ENCODE measurements at places on chromosomes 2 and 18.

GRCh38 chr2:112658301-112658700 is 12.6 kb downstream of the SLC20A1 start:
- no peak for DNase-seq

DNA sequence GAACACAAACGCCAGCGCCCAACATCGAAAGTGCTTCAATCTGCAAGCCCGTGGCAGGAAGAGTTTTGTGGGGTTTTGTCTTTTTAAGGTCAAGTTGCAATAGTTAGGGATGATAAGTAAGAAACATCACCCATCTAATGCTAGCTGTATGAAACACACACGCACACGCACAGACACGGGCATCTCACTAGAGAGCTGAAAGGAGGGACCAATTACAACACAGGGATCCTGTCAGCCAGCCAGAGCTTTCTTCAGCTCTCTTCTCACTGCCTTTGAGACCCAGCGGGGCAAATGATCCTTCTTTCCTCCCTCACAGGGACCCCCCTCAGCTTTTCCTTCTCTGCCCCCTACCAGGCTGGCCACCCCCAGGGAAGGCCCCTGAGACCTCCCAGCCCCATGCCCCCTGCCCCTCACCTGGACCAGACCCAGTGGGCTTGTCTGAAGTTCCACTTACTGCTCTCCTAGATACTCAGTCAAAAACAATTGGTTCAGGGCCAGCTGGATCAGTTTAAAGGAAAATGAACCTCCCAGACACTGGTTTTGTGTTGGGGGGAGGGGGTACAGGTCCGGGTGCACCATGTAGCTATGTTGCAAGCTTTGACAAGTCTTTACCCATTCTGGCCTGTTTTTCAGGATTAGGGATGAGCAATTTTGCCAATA is 17.9 kb downstream of the CYP26B1 start:
- DNase-seq: no peak

DNA sequence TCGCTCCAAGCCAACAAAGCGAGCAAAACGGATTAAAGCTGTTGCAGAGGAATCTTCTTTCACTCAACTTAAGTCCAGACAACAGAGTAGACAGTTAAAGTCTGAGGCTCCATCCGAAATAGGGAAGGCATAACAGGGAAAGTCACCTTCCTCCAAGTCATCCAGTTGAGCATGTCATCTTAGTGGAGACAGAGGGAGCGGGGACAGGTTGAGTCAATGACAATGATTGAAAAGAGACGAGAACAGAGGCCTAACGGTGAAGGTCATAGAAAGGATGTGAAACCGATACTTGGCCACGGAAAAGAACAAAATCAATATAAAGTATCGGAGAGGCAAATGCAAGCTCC is 455 bp downstream of the C18orf32 start:
- DNase-seq: no peak

DNA sequence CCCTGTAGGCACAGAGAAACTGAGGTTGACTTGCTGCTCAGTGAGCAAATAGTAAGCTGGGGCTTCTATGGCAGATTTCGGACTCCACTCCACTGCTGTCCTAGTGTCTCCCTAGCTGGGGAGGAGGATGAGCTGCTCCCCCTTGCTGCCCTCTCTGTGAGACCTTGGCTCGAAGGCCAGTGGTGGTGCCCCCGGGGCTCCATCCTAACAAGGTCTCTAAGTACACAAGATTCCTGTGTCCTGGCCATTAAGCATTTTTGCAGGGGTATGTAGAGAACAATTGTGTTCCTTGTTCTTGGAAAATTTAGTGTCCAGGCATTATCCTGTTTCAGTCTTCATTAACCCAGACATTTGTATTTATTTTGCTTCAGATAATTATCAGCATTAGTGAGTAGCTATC is 21.3 kb upstream of the BCL2L11 start:
- no peak for DNase-seq

- DNase-seq: no peak
Observed at GRCh38 chr2:39408351-39409136, 28.5 kb downstream of the MAP4K3 start.

DNA sequence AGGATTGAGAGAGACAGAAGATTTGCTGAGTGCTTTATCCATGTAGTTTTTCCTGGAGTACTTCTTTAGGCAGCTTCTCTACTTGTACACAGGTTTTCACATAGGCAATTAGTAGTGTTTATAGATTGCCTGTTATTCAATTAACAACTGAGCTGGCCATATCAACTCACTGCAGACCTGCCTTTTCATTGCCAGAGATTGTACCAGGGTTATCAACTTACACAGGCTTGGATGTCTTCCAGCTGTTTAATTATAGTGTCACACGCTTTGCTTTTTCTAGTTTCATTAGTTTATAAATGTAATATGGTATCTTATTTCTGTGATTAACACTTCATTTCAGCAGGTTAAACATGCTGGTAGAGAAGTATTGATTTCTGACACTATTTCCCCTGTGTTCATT is 125.9 kb downstream of the GPD2 start:
- DNase-seq: no peak

DNA sequence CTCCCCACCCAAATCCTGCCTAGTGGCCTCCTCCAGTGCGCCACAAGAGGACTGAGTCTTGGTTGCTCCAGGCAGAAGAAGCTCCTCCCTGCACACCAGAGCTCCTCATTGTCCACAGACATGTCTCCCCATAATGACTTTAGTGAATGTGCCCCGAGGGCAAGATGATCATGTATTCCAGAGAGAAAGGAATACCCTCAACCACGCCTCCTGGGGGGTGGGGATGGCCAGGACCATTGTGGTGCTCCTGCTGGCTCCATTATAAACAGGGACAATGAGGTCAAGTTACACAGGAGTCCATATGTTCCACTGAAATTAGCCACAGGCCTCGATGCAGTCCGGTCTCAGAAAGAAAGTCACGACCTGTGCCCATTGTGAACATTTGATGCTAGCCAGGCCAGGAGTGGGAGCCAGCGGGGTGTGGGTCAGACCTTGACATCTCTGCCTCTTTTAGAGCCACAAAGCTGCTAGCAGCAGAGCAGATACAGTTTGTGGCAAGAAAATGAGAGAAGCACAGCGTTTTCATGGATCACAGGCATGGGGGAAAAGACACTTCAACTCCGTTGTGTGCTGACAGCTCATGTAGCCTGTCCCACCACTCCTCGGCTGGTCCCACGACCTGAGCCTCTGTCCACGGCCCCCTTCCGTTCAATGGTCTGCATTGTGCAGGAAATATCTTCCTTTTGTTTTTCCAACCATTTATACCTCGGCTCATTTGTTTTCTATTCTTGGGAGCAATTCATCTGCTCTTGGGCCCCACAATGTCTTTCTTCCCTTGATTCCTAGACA is 70.7 kb upstream of the FZD7 start:
- no peak for DNase-seq

DNA sequence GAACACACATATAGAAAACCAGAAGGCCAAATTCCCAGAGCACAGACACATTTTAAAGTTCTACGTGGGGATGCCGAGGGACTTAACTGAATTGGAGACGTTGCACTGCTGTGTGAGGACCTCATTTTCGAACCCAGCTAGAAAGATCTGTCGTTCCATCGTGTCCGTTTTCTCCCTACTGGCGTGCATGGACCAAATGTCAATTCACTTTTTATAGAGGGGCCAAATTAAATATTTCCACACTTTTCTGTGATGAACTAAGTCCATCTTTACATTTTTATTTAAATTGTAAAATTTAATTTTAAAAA is 692 bp upstream of the TSHZ1 start:
- DNase-seq: no peak

DNA sequence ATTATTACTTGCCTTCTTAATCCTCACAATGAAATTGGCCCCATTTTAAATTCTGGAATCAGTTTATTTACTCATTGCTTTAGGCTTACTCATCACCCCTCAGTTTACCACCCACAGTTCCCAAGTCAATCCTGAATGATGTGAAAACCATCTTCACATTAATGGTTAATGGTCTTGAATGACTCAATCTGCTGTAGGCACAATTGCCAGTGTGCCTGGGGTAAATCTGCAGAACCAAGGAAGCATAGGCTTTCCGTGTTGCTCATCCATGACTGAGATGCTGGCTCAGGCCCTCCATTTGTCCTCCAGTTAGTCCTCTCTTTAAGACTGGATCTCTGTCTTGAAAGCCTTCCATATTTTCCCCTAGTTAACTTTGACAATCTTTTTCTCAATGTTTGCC is 164.5 kb downstream of the PMAIP1 start:
- no peak for DNase-seq

DNA sequence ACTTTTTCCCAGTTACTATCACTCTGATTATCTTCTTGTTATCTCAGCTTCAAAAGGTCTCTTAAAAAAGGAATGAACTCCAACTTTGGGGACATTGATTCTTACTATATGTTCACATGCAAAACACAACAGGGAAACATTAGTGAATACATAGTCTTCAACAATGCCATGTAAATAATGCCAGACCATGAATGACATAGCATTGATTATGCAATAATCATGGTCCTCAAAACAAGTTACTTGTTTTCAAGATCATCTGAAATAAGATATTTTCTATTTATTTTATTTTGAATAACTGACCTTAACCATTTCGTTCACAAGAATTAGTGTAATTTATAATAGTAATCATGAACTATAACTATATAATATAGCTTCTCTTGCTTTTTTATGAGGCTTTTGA is 902.3 kb downstream of the MBD2 start:
- DNase-seq: no peak

DNA sequence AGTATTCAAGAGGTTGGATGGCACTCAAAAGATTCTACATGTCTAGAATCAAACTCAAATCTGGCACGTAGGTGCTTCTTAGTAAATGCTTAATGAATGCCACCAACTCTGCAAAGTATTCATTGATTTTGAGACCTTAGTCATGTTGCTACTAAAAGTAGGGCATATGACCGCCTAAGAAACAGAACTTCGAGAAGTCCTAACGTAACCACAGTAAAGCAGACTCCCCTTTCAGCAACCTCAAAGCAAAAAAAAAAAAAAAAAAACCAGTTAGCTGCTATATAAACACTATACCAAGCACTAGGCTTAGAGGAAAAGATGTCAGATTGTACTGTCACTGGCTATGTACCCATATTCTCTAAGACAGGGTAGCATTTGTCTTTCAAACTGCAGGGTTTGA is 33.9 kb downstream of the PTCD3 start:
- no peak for DNase-seq

DNA sequence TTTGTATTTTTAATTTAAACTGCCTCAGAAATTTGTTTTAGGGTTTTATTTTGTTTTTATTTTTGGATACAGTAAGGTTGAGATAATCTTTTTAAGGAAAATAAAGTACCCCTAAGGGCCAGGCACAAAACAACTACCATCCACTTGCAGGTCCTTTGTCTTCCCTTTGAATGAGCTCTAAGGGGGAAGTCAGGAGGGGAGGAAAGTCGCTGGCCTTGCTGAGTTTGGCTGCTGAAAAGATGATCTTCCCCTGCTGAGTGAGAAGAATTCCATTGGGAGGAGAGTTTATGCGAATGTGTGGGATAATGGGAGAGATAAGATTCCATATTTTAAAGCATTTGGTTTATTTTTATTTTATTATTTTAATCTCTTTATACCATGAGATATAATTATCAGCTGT is 100.7 kb downstream of the ARHGAP15 start:
- no peak for DNase-seq

GRCh38 chr2:87996570-87996969 is 19.8 kb downstream of the RNU2-63P start:
- no peak for DNase-seq

DNA sequence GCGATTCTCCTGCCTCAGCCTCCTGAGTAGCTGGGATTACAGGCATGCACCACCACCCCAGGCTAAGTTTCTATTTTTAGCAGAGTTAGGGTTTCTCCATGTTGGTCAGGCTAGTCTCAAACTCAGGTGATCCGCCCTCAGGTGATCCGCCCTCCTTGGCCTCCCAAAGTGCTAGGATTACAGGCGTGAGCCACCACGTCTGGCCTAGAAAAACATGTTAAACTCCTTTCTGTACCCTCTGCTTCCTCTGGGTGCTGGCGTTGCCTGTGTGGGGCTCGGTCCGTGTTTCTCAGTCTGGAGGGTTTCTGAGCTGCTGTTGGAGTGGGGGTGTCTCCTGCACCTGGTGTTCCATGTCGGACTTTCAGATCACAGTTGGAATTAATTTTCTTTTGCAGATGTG is 17.9 kb downstream of the LDLRAD4 start:
- no peak for DNase-seq

DNA sequence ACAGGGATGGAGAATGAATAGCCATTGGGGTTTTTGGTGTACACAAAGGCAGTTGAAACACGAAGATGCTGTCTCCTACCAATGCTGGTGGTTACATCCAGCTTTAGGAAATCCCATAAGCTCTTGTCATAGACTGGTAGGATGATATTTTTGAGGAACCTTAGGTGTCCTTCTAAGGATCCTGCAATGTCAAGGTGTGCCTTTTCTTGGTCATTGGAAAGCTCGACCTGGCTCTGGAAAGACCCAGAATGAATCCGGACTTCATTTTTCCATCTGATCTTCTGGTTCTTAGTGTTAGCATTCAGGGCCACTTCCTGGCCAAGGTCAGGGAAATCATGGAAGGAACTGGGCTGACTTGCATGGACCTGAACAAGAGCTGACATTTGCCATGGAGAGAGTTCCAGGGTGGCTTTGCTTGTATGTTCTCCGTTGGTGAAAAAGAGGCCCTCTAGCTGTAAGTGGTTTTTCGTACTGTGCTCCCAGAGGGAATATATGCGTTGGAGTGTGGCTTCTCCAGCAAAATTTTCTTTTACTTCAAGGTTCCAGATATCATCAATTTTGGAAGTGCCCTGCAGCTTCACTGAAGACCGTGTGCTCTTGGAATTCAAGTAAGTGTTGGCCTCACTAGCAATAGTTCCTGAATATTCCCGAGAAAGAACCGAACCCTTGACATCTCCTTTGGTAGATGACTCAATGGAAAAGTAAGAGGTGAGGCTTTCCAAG is 38.0 kb downstream of the APOB start:
- no peak for DNase-seq

DNA sequence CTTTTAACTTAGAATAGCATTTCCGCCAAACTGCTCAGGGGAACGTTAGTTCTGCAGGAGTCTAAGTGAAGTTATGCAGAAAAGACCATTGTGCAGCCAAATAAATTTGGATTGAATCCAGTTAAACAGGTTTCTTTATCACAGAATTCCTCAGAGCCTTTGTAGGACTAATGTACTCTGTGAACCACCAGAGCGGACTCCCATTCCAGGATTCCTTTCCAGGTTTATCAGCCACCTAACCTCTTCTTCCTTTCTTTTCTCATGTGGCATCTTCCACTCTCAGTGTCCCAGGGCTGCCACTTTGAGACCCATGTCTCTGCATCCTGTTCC is 350.4 kb downstream of the TSN start:
- DNase-seq: no peak

- DNase-seq: no peak
Observed at GRCh38 chr2:139033300-139033699, 253.1 kb upstream of the NXPH2 start.

- DNase-seq: no peak
Observed at GRCh38 chr2:149037851-149038250, 648 bp upstream of the LYPD6B start.

DNA sequence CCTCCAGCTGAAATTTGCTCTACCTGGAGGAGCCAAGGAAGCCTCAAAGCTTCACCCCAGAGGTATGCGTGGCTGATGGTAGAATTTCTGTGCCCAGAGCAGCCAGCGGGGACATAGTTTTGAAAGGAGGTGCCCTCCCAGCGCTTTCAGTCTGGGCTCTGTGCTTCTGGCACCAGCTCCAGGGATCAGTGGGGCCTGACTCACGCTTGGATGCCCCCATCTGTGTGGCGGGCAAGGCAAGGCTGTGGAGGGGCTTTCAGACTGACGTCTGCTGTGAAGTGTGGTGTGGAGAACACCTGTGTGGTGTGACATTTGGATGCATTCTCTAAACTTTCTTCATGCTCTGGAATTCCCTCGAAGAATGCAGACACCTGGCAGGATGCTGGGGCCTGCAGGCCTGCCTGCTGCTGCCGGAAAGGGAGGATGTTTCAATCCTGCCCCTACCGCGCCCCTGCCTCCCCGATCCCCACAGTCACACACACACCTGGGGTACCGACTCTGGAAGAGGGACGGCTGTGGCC is 84.1 kb downstream of the CTIF start:
- DNase-seq: no peak

Measured in effector memory CD8-positive, alpha-beta T cell (primary cell).